PC-3 (cell line): ENCODE measurements at places on chromosomes 3 and 15. TPM values are rescaled to one million over a fixed set of nuclear protein-coding genes. Genes with fewer than 3 reads are reported as not detected.

PLS1 gene
- total RNA-seq: 18.7 and 20.1 TPM in 2 replicates

TAMM41 gene
- total RNA-seq: 10.0 and 10.5 TPM in 2 replicates

UROC1 gene
- total RNA-seq: not detected in 2 replicates

- no peak overlapping the region for H3K27ac ChIP-seq
- DNase-seq: no peak
- H3K4me3 ChIP-seq: no peak overlapping the region
- no peaks in the 10 kb centered on the region for H3K36me3 ChIP-seq
- no peaks in the 10 kb centered on the region for H3K4me1 ChIP-seq
- H3K27me3 ChIP-seq: peaks cover 7% of the 10 kb centered on the region; the same call in 1 of the 2 replicates
Measured at GRCh38 chr3:178833695-178834094, 237.9 kb downstream of the ZMAT3 start.

- DNase-seq: peak; percentile 75
- no peaks in the 10 kb centered on the region for H3K27me3 ChIP-seq
- no peak overlapping the region for H3K4me3 ChIP-seq
- H3K36me3 ChIP-seq: no peaks in the 10 kb centered on the region
- H3K4me1 ChIP-seq: peaks cover 27% of the 10 kb centered on the region
- H3K27ac ChIP-seq: peak overlapping the region; percentile 82
Measured at GRCh38 chr3:138493804-138494606, 59.6 kb downstream of the ESYT3 start.

DNA sequence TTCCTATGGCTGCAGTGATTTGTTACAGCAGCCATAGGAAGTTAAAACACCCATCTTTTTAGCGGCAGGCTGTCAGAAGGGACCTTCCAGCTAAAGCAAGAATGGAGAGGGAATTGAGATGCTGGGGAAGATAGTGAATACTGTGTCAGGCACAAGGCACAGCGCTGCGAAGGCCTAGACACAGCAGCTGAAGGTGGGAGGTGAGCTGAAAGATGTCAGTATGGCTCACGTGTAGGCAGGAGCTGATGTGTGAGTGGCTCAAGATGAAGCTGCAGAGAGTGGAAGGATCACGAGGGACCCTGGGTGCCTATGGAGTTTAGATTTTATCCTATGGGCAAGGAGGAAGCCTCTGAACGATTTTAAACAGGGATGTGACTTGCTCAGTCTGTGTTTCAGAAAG, 44.3 kb downstream of the NMNAT3 start:
- no peak overlapping the region for H3K27ac ChIP-seq
- DNase-seq: no peak
- no peaks in the 10 kb centered on the region for H3K27me3 ChIP-seq
- no peaks in the 10 kb centered on the region for H3K36me3 ChIP-seq
- no peaks in the 10 kb centered on the region for H3K4me1 ChIP-seq

DNA sequence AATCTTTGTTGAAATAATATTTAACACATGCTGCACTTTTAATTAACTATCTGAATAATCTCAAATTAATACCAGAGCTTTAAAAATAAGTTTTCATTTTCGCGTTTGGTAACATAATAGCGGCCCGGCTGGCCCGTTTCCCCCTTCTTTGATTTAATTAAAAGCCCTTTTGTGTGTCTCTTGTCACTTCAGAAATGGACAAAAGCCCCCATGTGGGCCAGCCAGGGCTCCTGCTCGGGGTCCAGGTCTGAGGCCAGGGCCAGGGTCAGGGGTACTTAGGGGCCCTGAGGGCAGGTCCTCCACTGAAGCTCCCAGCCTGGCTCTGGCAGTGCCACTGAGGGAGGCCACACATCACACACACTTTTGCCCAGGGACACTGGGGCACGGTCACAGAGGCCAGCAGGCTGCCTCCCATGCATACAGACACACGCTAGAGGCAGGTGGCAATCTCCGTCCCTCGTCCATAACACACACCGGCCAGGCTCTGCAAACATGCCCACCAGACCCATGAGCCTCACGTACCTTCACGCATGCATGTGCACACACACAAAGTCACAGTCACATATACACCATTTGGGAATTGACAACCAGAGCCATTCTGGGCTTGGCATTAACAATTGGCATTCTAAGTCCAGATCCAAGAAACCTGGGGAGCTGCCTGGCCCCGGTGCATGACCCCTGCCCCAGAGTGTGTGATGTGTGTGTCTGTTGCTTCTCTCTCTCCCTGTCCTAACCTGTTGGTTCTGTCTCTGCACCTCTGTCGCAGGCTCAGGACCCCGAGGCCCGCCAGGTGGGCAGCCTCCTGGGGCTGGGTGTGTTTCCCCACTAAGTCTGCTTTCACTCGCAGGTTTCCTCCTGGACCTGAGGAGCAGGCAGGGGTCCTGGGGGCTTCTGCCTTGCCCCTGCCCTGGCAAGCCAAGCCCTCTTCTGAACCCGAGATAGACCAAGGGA, 38.5 kb downstream of the DNAJB8 start:
- H3K36me3 ChIP-seq: no peaks in the 10 kb centered on the region
- H3K27ac ChIP-seq: no peak overlapping the region
- H3K4me1 ChIP-seq: peaks cover 30% of the 10 kb centered on the region
- H3K4me3 ChIP-seq: no peak overlapping the region
- H3K27me3 ChIP-seq: no peaks in the 10 kb centered on the region
- no peak for DNase-seq

DNA sequence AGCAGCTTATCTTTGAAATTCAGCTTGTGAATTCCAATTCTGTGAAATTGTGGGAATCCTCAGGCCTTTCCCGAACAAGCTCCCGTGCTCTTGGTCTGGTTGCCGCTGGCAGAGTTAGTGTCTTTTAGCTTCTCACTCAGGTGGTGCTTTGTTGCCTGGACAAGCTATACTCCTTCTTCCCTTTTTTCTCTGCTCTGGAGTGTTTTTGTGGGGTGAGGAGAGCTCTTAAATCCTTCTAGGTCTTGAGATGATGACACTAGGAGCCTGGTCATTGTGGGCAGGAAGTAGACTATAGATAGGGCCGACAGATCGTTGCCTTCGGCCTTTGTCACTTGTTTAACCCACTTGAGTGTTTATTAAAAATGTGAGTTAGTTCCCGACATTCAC, 93.8 kb downstream of the SLCO3A1 start:
- peak overlapping the region; percentile 50 for H3K27ac ChIP-seq
- H3K36me3 ChIP-seq: no peaks in the 10 kb centered on the region
- H3K27me3 ChIP-seq: peaks cover 28% of the 10 kb centered on the region; the same call in 1 of the 2 replicates
- peaks cover 16% of the 10 kb centered on the region for H3K4me1 ChIP-seq
- no peak overlapping the region for H3K4me3 ChIP-seq
- DNase-seq: no peak

GRCh38 chr15:100688549-100689120, 86.2 kb downstream of the ASB7 start:
- H3K4me3 ChIP-seq: no peak overlapping the region
- H3K27me3 ChIP-seq: no peaks in the 10 kb centered on the region
- peak overlapping the region; percentile 100 for H3K27ac ChIP-seq
- DNase-seq: no peak

GRCh38 chr3:64088408-64089205, 65.3 kb upstream of the PSMD6 start:
- no peak overlapping the region for H3K27ac ChIP-seq
- H3K4me3 ChIP-seq: no peak overlapping the region
- no peaks in the 10 kb centered on the region for H3K36me3 ChIP-seq
- no peaks in the 10 kb centered on the region for H3K27me3 ChIP-seq
